ENCODE measurements at places on chromosomes 1 and 21.

GRCh38 chr1:243842978-243843511, 7.0 kb downstream of the AKT3 start:
- peak; percentile 33 for DNase-seq

GRCh38 chr1:68384321-68384813, 65.4 kb downstream of the RPE65 start:
- peak; percentile 97 for DNase-seq

DNA sequence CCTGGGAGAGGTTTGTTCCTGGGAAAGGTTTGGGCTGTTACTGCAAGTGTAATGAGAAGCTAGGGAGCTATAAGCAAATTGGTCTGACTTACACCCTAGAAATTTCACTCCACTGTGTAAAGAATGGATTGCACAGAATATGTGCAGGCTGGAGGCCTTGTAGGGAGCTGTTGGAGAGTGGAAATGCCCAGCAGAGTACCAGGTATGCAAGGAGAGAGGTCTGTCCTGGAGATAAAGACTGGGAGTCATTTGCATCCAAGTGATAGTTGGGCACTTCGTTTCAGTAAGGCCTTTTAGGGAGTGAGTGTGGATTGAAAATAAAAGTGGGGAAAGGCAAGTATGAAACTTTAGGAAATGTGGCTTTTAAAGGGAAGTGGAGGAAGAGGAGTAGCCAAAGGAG, 75.8 kb downstream of the CACNA1E start:
- no peak for DNase-seq

GRCh38 chr1:156709757-156710489, 4.5 kb upstream of the CRABP2 start:
- DNase-seq, result peak; percentile 85

DNA sequence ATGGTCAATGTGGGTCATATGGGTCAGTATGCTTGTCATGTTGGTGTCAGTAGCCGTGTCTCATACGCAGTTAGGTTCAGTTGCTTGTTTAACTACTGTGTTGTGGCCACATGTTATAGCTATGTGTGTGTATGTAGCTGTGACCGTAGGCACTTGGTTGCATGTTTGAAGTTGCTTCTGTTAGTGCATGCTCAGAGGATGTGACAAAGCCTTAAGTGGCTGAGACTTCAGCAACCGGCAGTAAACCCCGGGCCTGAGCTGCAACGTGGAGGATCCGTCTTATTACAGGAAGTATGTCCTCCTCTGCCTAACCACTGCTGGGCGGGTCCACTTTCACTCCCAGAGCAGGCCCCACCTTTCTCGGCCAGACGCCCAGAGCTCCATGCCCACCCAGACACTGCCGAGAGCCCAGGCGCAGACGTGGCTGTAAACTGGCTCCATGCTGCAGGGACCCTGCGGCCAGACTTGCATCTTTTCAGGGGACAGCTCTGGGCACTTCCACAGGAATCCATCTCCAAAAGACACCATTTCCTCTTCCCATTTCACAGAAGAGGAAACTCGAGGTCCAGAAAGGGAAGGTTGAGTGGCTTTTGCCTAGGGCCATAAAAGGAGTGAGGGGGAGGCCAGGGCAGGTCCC, 2.2 kb downstream of the TCEA3 start:
- peak; percentile 79 for DNase-seq

GRCh38 chr21:32702702-32703101, 25.1 kb downstream of the SYNJ1 start:
- DNase-seq, result no peak

DNA sequence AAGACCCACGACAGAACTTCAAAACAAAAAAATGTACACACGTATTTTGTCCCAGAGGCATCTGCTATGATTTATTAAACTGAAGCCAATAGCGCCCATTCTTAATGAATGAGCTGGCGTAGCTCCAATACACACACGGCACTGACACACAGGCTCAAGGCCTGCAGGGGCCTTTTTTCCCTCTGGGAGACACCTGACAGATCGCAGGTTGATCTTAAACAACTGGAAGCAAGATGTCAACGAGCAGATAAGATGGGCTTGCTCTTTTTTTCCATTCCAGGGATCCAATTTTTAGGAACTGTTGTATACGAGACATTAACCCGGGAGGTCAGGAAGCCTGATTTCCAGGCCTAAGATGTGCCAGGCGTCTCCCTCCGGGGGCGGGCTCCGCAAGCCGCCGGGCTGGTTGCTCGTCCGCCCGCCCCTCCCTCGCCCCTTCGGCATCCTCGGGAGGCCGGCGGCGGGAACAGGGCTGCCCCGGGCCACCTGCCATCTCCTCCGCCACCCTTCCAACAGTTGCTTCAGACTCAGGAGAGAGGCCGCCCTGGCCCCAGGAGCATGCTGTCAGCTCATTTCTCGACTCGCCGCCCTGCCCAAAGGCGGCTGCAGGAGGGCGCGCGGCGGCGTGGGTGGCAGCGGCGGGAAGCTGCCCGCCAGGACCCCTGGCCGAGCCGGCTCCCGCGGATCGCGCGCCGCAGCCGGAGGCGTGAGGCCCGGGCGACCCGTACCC, 735 bp downstream of the TTC13 start:
- peak; percentile 64 for DNase-seq

DNA sequence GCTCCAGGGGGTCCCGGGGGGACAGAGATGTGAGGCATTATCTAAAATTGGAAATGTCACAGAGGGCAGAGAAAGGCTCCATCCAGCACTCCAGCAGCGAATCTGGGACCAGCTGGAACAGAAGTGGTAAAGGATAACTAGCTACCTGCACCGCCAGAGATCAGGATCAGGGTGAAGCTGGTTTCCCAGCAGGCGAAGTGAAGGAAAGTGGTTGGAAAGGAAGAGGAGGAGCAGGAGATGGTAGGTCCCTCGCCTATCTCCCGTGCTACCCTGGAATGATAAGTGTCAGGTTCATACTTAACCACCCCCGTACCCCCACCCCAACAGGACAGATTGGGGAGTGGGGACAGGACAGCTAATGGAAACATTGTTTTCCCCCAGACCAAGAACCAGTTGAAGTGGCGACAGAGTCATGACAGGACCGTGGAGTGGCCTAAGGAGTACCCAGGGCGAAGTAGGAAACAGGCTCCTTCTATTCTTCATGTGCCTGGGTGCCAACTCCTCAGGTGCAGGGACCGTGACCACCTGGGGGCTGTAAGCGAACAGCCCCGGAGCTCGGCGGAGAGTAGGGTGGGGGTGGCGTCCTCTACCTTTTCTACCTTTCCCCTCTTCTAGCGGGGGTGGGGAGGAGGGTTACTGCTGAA, 717 bp downstream of the B4GALT3 start:
- DNase-seq, result no peak

GRCh38 chr1:186864296-186864695, 35.5 kb downstream of the PLA2G4A start:
- no peak for DNase-seq

DNA sequence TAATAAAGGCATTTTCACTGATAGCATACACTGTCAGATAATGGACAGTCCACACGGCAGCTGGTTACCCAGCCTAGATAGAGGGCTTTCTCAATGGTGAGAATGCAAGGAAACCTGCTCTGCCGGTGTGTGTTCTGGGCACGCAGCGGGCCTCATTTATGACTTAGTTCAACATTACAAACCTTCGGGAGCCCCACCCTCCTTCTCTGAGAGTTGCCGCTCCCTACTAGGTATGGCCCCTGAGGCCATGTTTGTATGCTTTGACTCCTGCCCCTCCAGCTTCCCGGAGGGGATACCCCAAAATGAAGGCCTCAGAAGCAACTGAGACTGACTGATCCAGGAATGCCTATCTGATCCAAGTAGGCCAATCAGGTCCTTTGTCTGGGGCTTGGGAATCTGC, 17.2 kb upstream of the FABP3 start:
- DNase-seq, result no peak

GRCh38 chr1:184319879-184320278, 67.0 kb upstream of the C1orf21 start:
- DNase-seq, result no peak

GRCh38 chr1:219626865-219627264, 14.0 kb upstream of the ZC3H11B start:
- DNase-seq, result no peak

DNA sequence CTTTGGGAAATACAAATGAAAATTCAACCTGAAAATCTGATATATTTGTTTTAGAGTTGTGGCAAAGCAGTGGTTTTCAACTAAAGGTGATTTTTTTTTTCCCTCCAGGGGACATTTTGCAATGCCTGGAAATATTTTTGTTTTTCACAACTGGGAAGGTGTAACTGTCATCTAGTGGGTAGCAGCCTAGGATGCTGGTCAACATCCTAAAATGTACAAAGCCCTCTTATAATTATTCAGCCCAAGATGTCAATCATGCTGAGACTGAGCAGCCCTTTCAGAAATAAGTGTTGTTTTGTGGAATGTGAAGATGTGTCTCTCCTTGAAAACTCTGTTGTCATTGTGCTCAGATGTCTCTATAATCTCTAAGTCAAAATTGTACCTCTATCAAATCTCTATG, 95.2 kb upstream of the NCAM2 start:
- DNase-seq, result no peak

GRCh38 chr21:26457817-26458216, 115.3 kb downstream of the CYYR1 start:
- DNase-seq, result no peak

- no peak for DNase-seq
Measured at GRCh38 chr1:45923343-45923742, 119.9 kb downstream of the MAST2 start.

GRCh38 chr1:101460739-101461138, 223.9 kb downstream of the S1PR1 start:
- DNase-seq, result no peak

DNA sequence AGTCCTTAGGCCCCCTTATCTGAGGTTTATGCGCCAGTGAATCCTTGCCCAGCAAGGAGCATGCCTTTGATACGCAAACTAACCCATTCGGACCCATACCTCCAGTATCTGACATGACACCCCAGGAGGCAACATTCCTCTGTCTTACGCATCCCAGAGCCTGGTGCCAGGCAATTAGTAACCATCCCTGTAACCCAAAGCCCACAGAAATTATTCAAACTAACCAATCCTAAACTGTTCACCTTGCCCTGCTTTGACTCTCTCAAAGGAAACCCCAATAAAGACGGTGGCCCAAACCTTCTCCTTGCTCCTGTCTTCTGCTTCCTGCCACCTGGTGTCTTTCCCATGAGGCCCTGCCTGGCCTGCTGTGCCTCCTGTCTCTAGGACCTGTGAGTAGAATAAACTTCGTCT, 36.4 kb downstream of the ZNF496 start:
- DNase-seq, result no peak

DNA sequence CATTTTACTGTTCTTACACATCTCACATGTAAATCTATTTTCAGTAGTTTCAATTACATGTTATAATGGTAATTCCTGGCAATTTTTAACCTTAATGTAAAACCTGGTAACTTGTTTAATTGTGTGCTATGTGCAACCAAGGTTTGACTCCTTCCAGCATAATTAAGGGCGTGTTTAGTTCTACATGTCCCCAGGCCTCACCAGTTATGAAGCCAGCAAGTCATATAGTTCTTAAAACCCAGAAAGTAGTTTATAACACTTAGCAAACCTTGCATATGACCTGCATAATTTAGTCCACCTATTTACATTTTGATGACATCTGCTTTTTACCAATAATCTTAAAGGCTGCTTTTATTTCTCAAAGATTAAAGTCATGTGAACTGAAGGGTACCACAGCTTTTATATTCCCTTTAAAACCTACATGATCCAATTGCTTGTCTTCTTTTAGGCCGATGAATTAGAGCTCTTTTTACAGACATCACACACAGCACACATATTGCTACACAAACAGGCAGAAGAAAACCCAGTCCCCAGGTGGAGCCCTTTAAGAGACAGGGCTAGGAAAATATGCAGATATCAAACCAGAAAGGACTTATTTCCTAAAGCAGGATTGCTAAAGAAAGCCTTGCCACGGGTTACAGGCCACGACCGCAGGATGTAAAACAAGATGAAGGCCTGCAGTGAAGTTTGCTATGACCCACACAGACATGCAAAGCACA, 23.2 kb upstream of the SYCP1 start:
- no peak for DNase-seq

DNA sequence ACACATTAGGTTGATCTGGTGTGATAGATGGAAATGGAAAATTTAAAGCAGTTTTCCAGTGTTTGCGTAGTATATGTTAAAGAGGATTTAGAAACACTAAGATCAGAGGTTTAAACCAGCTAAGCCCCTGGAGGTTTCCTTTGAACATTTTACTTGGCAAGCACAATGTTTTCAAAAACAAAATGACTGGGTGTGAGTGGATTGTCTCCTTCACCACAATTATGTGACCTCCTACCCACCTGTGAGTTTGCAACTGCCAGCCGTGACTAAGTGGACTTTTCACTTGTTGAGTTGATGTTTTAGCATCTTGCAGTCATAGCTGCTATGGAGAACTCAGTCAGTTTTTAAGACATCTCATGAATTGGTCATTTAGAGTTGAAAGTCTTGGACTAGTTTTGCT, 4.7 kb downstream of the CCDC190 start:
- DNase-seq, result peak; percentile 84

DNA sequence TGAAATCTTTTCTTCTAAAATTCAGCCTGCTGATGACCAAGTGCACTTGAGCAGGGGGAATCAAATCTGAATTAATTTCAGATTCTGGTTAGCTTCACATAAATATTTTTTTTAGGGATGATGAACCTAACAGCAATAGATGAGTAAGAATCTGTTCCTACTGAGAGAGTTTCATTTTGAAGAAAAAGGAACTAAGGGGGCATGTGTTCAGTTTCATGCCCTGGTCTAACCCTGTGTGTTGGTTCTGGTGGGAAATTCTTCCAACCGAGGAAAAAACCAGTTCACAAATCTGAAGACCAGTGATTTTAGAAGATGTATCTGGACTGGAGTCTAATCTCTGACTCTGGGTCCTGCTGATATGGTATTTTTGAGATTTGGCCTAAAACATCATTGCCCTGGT, 13.7 kb downstream of the SELL start:
- DNase-seq, result no peak

DNA sequence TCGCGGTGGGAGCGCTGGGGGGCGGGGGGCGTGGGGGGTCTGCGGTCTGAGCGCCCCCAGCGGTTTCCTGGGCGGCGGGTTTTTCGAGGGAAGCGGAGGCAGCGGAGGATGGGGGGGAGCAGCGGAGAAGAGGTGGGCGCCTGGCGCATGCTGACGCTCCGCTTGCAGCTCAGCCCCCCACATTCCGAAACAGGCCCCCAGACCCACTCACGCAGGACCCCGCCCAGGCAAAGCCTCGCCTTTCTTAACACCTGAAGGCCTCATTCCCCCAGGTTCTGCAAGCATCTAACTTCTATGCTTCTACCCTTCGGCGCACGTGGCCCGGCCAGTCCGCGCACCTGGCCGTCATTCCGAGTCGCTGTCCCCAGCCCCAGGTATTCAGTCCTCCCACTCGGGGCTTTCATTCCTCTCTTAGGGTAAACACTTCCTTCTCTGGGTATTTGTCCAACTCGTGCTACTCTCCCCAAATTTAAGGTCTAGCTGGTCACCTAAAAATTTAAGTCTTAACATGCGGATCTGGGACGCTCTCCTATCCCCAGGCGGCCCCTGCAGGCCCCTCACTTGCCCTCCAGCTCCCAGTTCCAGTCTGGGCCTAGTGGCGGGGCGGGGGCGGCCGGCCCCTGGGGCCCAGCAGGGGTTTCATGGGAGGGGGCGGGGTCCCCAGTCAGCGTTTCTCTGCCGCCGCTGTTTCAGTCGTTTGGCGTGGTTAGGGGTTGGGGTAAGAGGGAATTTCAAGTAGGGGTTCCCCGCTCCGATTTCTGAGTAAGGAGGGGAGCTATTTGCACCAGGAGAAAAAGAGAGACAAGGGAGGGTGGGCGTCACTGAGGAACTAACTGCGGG, 2.8 kb upstream of the ZBTB7B start:
- no peak for DNase-seq

All from myocyte (in vitro differentiated cells).